ENCODE measurements at places on chromosomes 6 and 20.
A peak's percentile ranks its signal among the peaks of the same experiment; 100 is the strongest.

DNA sequence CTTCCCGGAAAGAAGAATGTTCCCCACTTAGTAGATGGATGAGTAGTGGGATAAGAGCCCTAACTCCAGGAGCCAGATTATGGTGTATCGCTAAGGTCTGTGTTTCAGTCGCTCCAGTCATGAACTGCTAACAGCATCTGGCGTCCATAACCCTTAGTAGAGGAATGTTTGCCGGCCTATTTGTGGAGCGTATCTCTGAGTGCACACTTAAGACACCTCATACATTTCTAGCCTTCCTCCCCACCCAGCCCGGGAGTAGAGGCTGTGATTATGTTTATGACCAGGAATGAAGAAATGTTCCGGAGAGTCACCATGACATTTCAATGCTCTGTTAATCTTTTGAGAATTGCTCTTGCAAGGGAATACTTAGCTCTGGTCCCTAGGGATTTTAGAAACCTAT is 251.1 kb upstream of the SOX4 start:
- DNase-seq, result no peak

GRCh38 chr6:313087-313486 is 20.8 kb downstream of the DUSP22 start:
- DNase-seq, result no peak

DNA sequence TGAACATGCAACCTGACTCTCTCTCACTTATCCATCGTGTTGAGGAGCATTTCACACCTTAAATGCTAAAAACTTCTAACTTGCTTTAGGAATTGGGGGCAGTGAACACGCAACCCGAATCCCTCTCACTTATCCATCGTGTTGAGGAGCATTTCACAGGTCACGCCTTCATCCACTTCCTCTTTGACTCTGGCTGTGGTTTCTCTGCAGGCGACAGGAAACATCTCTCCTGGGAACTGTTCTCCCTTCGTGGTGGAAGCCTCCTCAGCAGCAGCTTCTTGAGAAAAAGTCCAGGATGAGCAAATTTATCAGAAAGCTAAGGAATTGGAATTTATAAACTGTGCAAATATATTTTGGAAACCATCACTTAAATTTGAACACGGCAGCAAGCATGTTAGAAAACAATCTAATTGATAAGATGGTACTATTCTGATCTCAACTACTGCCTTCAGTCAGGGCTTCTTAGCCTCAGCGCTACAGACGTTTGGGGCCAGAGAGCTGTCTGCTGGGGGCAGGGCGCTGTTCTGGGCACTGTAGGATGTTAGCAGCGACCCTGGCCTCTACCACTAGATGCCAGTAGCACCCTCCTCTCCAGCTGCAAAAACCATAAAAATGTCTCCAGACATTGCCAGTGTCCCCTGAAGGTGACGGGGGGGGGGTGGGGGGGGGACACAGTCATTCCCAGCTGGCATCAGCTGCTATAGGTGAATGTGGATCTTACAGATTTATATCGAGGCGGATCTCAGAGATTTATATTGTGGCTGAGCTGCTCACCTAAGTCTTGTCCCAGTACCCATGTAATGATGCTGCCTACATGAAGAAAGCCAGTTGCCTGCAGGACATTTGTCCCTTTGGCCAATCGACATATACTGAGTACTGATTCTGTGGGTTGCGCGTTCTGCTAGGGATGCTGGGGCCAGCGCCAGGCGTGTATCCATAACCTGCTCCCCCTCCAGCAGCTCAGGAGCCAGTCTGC is 26.2 kb downstream of the CTCFL start:
- peak; percentile 45 for DNase-seq

DNA sequence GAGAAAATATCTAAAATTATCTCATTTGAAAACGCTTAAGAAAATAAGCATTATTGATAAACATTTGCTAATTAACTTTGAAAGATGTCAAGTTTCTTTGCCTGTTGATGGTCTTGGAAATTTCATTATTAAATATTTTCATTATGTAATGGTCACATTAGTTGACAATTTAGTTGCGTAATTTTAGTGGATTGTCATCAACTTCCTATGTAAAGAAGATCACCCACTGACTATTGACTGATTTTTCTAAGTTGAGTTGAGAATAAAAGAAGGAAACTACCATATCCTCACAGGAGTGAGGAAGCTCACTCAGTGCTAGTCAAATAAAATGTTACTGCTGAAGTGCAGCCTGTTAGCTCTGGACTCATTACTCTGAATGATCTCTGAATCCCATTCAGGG is 79.9 kb upstream of the LY86 start:
- DNase-seq, result no peak

GRCh38 chr6:118260833-118261232 is 287.3 kb upstream of the PLN start:
- DNase-seq, result no peak

GRCh38 chr6:105321728-105322127 is 81.2 kb downstream of the PREP start:
- no peak for DNase-seq

- DNase-seq, result no peak
Measured at GRCh38 chr20:20731945-20732296, 19.5 kb upstream of the RALGAPA2 start.

GRCh38 chr6:42278131-42278853 is 60.6 kb upstream of the MRPS10 start:
- DNase-seq, result peak; percentile 29
